Epithelial cell of alveolus of lung (primary cell): ENCODE measurements at places on chromosomes 1 and 21. TPM values are rescaled to one million over a fixed set of nuclear protein-coding genes. Genes with fewer than 3 reads are reported as not detected.

PWP2 gene
- 4.8 and 8.2 TPM in 2 replicates for total RNA-seq

LMOD1 gene
- 0.56 and 1.0 TPM in 2 replicates for total RNA-seq

S100B gene
- total RNA-seq, result 0.13 TPM in 1 of 2 replicates, not detected in the other

LAMC1 gene
- total RNA-seq, result 295 and 300 TPM in 2 replicates

USH2A gene
- not detected in 2 replicates for total RNA-seq

ADAMTS4 gene
- 7.4 and 11.0 TPM in 2 replicates for total RNA-seq
